ENCODE measurements at places on chromosomes 16 and 17.

DNA sequence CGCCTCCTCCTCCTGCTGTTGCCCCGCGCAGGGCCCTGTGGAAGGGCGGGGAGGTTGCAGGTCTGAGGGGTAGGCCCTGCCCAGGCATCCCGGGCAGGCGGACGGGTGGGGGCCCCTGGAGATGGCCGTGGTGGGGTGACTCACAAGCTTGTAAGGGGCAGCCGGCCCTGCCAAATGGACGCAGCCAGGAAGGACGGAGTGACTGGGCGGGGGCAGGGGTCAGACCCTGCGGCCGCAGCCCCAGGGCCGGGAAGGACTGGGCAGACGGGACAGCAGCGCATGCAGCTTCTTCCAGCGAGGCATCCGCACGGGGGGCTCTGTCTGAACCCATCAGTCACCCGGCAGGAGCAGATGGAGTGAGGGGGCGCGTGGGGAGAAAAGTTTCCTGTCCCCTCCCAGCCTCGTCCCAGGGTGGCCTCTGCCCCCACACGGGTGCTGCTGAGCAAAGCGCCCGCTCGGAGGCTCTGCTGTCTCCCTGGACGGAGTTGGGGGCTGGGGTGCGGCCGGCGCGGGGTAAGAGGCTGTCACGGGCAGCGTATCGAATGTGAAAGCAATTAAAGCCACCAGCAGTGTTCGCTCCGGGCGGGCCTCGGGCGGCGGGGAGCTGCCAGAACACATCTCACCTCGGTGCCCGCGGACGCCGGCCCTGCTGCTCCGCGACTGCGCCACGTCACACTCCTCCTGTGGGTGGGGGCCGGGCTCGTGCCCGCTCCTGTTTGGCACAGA, 5.4 kb upstream of the PRR35 start:
- no peak for DNase-seq

- no peak for DNase-seq
These were observed 65.1 kb downstream of the RTN4RL1 start for GRCh38 chr17:1959871-1960544.

DNA sequence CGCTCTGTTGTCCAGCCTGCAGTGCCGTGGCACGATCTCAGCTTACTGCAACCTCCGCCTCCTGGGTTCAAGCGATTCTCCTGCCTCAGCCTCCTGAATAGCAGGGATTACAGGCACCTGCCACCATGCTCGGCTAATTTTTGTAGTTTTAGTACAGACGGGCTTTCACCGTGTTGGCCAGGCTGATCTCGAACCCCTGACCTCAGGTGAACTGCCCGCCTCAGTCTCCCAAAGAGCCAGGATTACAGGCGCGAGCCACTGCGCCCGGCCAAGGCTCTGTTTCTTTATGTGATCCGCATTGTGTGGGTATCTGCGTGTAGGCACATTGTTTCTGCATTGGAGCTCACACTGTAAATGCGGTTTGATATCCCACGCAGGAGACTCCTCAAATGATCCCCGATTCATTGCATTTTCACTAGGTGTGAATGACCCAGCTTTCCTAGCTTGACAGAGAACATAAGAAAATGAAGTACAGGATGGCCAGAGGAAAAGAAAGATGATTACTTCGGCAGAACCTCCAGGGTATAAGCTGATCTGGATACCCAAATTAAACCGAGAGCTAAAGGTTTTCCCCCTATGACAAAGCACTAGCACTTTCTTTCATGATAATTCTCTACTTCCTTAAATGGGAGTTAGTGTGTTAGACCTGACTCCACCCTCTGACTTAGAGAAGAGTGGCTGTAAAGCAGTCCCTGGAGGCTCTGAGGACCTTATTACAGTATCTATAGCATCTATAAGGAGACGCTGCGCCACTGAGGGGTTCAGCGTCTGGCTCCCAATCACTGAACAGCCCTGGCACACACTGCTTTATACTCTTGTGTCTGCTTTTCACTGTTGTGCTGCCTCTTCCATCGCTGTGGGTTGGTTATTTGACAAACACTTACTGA, 17.3 kb downstream of the COTL1 start:
- DNase-seq: no peak

- DNase-seq: no peak
These were observed 12.8 kb upstream of the GNG13 start for GRCh38 chr16:813204-813915.

GRCh38 chr16:30567160-30567990, 4.1 kb downstream of the ZNF688 start:
- no peak for DNase-seq

DNA sequence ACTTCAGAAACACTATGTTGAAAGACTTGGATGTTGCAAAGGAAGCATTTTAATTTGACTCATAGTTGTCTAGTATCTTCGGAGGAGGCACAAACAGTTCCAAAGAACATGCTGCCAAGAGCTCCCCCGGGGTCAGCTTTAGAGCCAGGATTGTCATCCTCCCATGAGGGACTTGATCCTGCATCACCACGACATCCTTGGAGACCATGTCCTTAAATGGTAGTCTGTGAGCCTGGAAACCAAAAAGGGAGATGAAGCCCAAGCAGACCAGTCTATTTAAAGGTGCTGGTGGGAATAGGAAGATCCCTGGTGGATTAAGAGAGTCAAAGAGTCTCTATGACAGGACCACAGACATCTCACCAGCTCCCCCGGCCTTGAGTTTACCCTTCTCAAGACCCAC, 33.3 kb upstream of the DYNLRB2 start:
- peak; percentile 91 for DNase-seq

- no peak for DNase-seq
These were observed 18.6 kb upstream of the ACSF3 start for GRCh38 chr16:89074803-89075688.

DNA sequence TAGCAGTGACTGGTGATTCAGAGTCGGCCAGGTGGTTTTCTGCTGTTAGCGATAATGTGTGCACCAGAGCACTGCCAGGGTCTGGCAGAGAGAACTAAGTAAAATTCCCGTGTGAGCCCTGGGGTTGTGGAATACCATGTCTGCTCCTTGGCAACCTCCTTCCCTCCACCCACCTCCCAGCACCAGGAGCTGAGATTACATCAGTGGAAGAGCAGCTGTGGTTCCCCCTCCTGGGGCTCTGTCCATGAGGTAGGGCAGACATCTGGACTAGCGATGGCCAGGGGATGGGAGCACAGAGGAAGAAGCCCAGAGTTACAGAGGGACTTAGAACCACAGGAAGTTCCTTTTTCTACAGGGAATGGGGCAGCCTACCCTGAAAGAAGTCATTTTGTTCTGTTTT, 15.8 kb downstream of the CLEC10A start:
- DNase-seq: no peak

DNA sequence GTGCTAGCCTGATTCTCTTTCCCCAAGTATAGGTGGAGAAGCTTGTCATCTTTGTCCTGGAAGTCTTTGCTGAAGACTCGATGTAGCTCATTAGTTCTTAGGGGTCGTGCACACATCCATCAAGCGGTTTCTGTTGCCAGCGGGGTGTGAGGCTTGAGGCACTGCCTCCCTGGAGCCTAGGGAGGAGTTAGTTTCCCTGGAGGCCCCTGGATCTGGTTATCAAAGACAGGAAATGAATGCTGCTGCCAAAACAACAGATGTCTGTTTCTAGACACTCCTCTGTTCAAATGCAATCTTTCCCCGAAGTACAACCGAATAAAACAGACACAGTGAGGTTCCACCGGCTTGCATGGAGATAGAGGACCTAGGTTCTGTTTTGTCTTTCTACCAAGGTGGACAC, 17.5 kb downstream of the HS3ST4 start:
- DNase-seq: no peak

DNA sequence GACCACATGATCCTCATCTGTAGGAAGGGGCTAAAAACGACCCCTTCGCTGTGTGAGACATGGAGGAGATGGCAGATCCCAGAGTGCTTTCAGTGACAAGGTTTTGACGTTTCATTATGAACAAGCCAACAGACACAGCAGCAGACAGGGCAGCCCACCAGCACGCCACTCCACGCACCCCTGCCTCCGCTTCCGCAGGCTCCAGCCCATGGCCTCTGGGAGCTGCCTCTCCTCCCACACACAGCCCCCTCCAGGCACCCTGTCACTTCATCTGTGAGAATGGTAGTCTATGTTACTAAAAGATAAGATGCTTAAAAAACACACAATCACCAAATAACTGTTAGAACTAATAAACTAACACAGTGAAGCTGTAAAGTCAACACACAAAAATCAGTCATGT, 12.3 kb upstream of the ADCY7 start:
- no peak for DNase-seq

GRCh38 chr17:4310354-4311060, 46.7 kb upstream of the ANKFY1 start:
- DNase-seq: no peak

DNA sequence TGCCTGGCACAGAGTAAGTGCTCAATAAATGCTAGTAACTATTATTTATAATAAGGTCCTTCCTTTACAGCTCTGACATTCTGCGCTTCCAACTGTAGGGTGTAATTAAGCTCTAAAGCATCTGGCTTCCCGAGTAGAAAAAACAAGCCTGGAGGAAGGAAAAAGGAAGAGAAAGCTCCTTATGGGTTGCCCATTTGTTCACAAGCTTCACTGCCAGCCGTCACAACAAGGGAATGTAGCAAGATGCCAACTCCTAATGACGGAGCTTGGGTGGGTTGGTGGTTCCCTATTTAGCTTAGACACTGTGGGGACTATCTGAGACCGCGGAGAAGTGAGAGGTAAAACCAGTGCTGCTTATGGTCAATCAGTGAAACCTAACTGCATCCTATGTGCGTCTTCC, 7.3 kb upstream of the RPRML start:
- DNase-seq: no peak

DNA sequence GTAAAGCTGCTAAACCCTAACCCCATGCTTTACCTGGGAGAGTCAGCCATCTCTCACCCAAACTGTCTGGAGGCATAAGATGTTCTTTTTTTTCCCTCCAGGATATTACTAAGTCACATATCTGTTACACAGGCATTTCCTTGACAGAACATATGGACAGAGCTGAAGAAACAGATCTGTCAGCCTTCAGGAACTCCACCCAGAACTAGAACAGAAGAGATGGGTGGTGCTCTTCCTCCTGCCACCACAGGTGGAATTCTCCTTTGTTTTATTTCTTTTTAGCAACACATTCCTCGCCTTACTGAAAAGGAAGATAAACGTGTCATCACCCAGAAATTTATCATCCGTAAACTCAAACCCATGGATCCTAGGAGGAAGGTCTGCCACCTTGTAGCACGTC, 8.8 kb downstream of the MYCBPAP start:
- DNase-seq: no peak

DNA sequence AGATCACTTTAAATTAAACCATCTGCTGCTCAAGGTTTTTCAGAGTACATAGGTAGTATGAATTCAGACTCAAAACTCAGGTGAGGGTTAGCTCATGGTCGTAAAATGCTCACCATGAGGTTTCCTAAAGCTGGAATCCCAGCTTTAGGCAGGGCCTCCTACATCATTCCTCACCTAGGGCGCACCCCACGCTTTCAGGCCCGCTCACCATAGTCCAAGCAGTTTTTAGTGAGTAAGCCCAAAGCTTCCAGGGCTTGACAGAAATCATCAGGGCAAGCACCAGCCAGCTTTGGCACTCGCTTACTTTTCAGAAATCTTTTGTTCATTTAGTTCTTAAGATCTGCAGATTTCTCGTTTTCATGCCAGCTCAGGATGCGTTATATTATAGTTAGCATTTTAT, 89.8 kb downstream of the HIC1 start:
- no peak for DNase-seq

DNA sequence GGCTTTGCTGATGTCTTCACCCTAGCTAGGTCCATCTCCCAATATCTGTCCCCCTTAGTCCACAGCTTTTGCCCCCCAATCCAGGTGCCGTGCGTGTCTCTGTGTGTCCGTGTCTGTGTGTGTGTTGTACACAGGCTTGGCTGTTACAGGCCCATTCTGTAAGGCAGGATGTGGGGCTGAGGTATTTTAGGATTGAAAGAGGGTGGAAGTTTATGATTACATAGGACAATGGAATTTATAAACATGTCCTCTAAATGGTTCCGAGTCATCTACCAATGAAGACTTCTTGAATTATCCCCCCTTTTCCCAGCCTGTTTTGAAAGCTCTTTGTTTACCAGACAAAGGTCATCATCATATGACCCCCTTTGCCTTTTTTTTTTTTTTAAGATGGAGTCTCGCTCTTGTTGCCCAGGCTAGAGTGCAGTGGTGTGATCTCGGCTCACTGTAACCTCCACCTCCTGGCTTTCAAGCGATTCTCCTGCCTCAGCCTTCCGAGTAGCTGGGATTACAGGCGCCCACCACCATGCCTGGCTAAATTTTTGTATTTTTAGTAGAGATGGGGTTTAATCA, 21.9 kb downstream of the ACE start:
- DNase-seq: no peak

DNA sequence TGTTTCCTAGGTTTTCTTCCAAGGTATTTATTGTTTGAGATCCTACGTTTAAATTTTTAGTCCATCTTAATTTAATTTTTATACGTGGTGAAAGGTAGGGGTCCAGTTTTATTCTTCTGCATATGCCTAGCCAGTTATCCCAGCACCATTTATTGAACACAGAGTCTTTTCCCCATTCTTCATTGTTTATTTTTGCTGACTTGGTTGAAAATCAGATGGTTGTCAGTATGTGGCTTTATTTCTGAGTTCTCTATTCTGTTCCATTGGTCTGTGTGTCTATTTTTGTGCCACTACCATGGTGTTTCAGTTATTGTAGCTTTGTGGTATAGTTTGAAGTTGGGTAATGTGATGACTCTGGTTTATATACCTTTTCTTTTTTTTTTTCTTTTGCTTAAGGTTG, 753.0 kb upstream of the GOT2 start:
- DNase-seq: no peak

- DNase-seq: no peak
These were observed 18.5 kb downstream of the GAA start for GRCh38 chr17:80119839-80120238.

GRCh38 chr17:1673041-1673785, 11.5 kb downstream of the PRPF8 start:
- DNase-seq: no peak

GRCh38 chr16:26365161-26365940, 673.6 kb downstream of the HS3ST4 start:
- DNase-seq: no peak

GRCh38 chr17:69390795-69391501, 23.5 kb upstream of the MAP2K6 start:
- no peak for DNase-seq

DNA sequence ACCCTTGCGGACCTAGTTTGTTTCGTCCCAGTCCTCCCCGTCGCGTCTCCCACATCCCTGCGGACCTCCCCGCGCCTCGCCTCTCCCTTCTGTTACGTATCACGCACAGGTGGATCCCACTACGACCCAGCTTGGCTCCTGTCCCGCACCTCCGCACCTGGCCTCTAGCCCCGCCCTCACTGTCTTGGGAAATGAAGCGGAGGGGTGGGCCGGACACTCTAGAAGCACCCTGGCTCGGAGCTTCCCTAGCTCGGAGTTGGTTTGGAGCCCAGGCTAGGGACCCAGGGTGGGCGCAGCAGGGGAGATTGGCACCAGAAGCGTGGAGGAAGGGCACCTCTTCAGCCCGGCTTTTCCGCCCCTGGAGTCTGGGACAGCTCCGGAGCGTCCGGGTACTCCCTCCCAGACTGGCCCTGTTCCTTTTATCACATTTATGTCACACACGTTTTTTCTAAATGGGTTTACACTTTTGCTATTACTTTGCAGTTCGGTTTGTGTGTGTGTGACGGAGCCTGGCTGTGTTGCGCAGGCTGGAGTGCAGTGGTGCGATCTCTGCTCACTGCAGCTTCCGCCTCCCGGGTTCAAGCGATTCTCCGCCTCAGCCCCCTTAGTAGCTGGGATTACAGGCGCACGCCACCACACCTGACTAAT, 1.4 kb upstream of the CEMP1 start:
- no peak for DNase-seq

Measured in vagina (tissue), 2 donors.